Foreskin keratinocyte (primary cell): ENCODE measurements at places on chromosomes 16 and 17.
A peak's percentile ranks its signal among the peaks of the same experiment; 100 is the strongest.

DNA sequence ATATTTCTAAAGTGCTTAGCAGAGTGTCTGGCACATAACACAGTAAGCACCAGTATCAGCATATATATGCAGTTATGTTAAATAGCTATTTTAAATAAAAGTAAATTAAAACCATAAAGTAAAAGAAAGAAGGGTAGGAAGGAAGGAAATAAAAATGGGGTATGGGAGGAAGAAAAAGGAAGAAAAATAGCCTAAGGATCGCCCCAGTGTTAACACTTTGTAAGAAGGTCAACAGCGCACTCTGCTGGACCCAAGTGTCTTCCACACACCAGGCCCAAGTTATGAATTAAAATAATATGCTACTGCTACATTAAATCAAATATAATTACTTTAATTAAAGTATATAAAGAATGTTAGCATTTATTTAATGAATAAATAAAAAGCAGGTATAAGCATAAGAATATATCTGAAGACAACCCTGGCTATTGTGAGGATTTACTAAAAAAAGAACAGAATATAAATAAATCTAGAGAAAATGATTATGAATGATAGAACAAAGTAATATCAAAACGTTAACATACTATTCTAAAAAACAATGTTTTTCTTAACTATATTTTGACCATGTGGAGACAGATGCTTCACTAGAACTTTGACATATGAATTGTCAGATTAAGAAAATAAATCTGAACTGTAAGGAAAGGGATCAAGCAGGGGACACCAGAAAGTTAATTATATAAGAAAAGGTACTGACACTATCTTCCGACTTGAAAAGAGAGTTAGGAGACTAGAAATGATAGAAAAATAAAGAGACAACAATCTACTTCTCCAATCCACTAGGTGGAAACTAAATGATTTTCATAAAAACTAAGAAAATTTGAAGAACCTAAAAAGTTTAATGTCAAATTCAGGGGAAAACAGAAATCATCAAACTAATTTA, 25.9 kb downstream of the BRIP1 start:
- DNase-seq = peak; percentile 30

GRCh38 chr17:416293-417206, 63.9 kb upstream of the RPH3AL start:
- no peak for DNase-seq

GRCh38 chr17:66678827-66679226, 156.1 kb upstream of the CACNG5 start:
- no peak for DNase-seq

DNA sequence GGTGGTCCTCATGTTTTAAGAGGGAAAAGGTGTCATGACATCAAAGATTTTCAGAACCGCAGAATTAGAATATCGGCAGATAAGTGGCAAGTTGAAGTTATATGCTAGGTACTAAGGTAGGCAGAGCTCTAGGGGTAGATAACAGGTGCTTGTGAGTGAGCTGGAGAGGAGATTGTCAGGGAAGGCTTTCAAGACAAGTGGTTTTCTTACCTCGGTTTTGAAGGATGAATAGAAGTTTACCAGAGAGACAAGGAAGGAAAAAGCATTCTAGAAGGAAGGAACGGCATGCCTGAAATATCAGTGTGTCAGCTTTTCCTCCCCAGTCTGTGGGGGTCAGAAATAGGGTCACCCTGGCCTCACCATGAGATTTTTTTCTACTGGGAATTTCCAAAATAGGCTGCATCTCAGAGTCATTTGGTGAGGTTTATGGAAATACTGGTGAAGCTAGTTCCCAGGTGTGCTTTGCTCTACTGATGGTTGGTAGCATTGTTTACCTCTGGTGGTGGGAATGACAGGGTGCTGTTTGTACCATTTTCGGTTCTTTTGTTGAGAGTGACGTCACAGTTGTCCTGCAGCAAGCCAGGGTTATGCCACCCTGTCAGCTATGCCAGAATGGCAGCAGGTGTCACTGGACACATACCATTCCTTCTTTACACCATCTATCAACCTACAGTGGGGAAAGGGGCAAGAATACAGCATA, 112.5 kb downstream of the MSI2 start:
- no peak for DNase-seq

- DNase-seq = no peak
These were observed 3.1 kb upstream of the TLCD2 start for GRCh38 chr17:1713160-1713877.

GRCh38 chr17:35117984-35118383, 1.7 kb downstream of the RAD51D start:
- no peak for DNase-seq

DNA sequence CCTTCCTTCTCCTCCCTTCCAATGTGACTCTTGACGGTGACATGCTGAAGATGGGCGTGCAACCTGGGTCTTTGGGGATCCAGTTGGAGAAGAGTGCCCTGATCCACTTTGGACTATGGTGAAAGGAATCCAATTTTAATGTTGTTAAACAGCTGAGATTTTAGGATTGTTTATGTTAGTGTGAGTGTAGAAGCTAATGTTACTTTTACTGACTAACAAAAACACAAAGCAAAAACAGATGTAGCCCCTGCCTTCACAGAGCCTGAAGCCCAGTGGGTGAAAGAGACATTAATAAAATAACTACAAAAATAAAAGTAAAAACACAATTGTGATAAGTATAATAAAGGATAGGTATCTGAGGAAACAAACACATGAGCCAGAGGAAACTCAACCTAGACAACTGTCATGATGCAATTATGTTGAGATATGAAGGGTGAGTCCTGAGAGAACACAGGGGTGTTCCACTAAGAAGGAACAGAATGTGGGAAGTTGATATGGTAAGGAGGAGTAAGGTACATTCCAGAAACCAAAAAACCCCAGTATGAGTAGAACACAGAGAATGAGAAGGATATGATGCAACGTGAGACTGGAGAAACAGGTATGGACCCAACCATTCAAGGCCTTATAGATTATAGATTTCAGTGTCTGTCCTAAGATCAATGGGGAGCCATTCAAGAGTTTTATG, 115.1 kb upstream of the PMFBP1 start:
- DNase-seq = peak; percentile 91

GRCh38 chr17:61799812-61800484, 63.4 kb downstream of the BRIP1 start:
- no peak for DNase-seq

- DNase-seq = no peak
These were observed 225.4 kb upstream of the NLRP1 start for GRCh38 chr17:5809580-5810188.

GRCh38 chr17:61627125-61627524, 36.1 kb upstream of the NACA2 start:
- DNase-seq = no peak

DNA sequence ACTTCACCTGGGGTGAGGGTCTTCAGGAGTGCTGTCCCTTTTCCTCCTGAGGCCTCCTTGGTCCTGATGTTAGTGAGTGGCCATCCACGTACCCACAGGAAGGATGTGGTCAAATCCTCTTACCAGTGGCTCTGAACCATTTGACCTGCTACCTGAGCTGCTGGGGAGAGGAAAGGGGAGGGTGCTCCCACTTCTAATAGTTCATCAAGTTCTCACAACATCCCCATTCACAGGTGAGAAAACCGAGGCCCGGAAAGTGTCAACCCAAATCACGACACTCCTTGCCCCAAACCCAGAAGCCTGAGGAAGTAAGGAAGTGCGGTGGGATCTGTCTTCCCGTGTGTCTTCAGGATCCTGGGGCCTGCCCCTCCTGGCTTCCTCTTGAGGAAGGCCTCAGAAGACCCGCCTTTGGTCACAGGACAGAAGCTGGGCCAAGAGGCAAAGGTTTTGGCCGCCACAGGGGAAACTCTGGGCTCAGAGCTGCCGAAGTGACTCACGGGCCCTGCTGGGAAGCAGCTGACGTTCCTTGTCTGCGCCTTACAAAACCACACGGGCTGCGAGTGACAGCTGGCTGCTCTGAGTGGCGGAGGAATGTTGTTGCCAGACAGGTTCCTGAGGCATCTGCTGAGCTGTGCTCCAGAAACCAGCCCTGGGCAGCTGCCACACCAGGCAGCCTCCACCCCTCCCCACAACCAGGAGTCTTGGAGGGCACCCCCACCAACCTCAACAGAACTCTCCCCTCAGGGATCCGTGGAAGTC, 13.9 kb upstream of the KIFC3 start:
- DNase-seq = peak; percentile 96

- DNase-seq = peak; percentile 21
These were observed 240.8 kb downstream of the STX8 start for GRCh38 chr17:9334536-9335446.

- no peak for DNase-seq
These were observed 16.6 kb upstream of the ADORA2B start for GRCh38 chr17:15928286-15928785.

DNA sequence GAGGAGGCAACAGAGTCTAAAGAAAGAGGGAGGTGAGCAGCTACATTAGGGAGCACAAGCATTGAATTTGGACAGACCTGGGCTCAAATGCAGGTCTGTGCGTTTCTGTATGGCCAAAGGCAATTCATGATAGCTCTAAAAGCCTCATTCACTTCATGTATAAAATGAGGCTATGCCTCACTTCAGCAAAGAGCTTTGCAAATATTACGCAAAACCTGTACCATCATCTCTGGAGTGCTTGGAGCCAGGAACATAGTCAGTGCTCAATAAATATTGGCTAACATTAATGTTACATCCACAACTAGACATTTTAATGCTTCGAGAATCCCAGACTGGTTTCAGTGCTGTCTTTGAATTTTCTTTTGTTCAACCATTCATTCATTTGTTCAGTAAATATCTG, 254.7 kb upstream of the CDH11 start:
- no peak for DNase-seq

GRCh38 chr16:87648236-87648635, 45.9 kb downstream of the JPH3 start:
- no peak for DNase-seq

GRCh38 chr16:54231919-54232318, 54.7 kb downstream of the IRX3 start:
- no peak for DNase-seq

DNA sequence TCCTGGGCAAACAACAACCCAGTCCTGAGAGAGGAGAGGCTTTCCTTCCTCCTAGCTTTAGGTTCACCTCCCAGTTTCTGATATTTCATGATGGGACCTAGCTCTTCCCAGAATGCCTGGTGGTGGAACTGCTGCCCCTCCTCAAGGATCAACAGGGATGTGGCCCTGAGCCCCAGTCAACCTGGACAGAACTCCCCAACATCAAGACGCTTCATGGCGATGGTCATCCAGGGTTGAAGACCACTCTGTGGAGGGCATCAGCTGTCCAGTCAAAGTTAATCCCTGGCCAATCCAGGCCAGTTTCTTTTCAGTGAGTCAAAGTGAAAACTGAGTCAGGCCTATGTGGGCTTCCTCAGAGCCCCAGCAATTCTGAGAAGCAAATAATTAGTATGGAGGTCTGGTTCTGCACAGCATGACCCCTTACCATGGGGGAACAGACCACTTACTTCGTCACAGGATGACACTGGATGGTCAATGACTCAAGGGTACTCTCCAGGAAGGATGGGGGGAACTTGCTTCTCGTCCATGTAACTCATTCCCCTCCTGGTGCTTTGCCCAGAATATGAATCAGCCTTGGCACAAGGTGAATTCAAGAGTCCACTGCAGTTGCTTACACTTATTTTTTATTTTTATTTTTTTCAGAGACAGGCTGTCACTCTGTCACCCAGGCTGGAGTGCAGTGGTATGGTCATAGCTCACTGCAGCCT, 14.7 kb upstream of the XYLT2 start:
- DNase-seq = no peak

DNA sequence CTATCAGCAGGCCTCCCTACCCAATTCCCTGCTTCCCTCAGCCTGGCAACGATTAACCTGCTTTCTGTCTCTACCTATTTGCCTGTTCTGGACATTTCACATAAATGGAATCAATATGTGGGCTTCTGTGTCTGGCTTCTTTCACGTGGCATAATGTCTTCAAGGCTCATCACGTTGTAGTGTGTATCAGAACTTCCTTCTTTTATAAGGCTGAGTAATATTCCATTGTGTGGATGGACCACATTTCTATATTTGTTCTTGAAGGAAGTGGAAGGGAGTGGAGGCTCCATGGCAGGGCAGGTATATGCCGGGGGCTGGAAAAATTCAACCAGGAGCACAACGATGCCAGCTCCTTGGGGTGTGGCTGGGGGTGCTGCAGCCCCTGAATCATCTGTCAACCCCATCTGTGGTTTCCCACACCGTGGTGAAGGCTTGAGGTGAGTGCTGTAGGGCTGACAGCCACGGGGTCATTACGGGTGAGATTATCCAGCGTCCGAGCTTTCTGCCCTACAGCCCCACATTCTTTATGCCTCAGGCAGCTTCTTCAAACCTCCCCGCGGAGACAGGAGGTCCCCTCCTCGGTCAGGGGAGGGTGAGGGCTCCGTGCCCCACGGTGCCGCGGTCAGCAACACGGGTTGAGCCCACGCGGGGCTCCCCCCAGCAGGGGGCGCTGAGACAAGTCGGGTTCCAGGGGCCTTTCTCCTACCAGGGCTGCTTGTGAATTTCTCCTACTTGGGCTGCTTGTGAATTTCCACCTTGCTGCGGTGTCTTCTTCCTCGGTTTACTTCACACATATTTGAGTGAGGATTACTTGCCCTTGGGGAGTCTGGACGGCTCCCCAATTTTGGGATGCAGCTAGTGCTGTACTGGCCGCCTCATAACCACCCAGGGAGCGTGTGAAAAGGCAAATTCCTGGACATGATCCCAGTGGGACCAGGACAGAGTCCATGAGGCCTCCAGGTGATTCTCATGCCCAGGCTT, 18.3 kb upstream of the WFIKKN2 start:
- DNase-seq = no peak

- no peak for DNase-seq
These were observed 13.0 kb downstream of the CETP start for GRCh38 chr16:56974549-56975300.

DNA sequence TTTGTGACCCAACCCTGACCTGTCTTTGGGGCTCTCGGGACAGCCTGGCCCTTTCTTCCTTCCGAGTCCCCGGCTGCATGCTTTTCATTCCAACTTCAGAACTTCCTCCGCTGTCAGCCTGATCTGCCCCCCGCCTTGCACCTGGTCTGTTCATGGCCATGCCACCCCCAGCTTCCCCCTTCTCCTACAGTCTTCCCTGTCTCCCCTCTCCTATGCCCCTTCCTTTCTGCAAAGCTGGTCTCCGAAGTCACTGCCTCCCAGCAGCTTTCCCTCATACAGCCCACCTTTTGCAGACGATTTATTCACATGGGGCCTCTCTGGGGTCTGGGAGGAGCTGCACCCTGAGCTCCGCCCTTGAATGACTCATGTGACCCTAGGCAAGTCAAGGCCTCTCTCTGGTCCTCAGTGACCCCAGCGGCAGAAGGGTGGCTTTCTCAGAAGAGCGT, 47.1 kb upstream of the SDK2 start:
- no peak for DNase-seq

- DNase-seq = no peak
These were observed 100.0 kb upstream of the CREBBP start for GRCh38 chr16:3980253-3981111.

- no peak for DNase-seq
These were observed 47.4 kb upstream of the SHISA9 start for GRCh38 chr16:12853972-12854371.

DNA sequence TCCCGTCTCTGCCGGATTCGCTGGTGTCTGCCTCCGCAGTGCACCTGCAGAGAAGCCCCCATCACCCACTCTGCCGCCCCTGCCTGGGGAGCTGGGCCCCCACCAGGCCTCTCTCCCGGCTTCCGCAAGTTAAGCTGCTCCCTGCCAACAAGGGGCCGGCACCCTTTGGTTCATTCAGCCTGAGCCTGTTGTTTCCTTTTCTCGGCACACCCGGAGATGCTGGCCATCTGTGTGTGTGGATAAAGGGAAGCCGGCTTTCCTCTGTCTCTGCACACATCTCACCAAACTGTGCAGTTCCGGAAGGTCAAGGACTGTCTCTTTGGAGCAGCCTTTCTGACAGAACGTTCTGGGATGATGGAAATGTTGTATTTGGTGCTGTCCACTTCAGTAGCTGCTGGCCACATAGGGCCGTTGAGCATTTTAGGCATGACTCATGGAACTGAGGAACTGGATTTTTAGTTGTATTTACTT, 6.8 kb downstream of the MAPK8IP3 start:
- DNase-seq = no peak
